ENCODE measurements at places on chromosomes 1 and 21. TPM values are rescaled to one million over a fixed set of nuclear protein-coding genes. Genes with fewer than 3 reads are reported as not detected.

The WLS gene
- 107 TPM for total RNA-seq

The HTR1D gene
- 4.0 TPM for total RNA-seq

The BATF3 gene
- total RNA-seq = 0.88 TPM

The ERMAP gene
- total RNA-seq = 22.1 TPM

The FAM177B gene
- not detected for total RNA-seq

The SLC1A7 gene
- total RNA-seq = 0.14 TPM

The APOBEC4 gene
- under 0.01 TPM for total RNA-seq

The IFFO2 gene
- total RNA-seq = 48.8 TPM

The TAL1 gene
- under 0.01 TPM for total RNA-seq

The PLPPR5 gene
- under 0.01 TPM for total RNA-seq

The ZNHIT6 gene
- 9.4 TPM for total RNA-seq

The DAP3 gene
- total RNA-seq = 101 TPM

The NCAM2 gene
- 2.4 TPM for total RNA-seq

The C1orf167 gene
- total RNA-seq = not detected

The RIPPLY3 gene
- total RNA-seq = not detected

The DNAJC28 gene
- total RNA-seq = 0.86 TPM

The C1QA gene
- total RNA-seq = not detected

The CLCNKA gene
- total RNA-seq = 0.22 TPM

The FBLIM1 gene
- 152 TPM for total RNA-seq

The CR2 gene
- not detected for total RNA-seq

The NECTIN4 gene
- total RNA-seq = 2.6 TPM

The OR2T2 gene
- total RNA-seq = not detected

The ALX3 gene
- not detected for total RNA-seq

The SERPINC1 gene
- 0.43 TPM for total RNA-seq
